ENCODE measurements at places on chromosomes 3 and 15. TPM values are rescaled to one million over a fixed set of nuclear protein-coding genes. Genes with fewer than 3 reads are reported as not detected.

The SOX14 gene
- not detected for total RNA-seq

The HACD3 gene
- 45.0 TPM for total RNA-seq

The CEMIP gene
- total RNA-seq: not detected

The SLC22A13 gene
- 1.1 TPM for total RNA-seq

The SLC28A2 gene
- total RNA-seq: not detected

GRCh38 chr15:77542491-77543001 is 90.2 kb downstream of the LINGO1 start:
- no peak for DNase-seq

DNA sequence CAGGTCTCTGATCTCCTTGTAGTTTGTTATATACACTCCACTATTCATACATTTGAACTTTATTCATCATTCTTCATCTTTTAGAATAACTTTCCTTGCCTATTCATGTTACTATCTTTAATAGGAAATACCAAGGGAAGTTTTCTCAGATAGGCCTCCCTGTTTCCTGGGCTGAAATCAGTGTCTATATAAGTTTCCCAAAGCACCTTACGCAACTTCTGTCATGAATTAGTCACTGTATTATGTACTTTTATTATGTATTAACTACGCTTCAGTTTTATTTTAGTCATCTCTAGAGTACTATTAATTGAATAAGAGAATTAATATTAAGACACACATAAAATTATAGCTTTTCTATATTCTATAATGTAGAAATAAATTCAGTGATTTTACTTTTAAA is 1481.5 kb downstream of the OTOL1 start:
- DNase-seq: no peak

- no peak for DNase-seq
These were observed 2.4 kb downstream of the CPLX3 start for GRCh38 chr15:74828835-74829234.

GRCh38 chr3:4680871-4681300 is 187.7 kb downstream of the ITPR1 start:
- DNase-seq: no peak

DNA sequence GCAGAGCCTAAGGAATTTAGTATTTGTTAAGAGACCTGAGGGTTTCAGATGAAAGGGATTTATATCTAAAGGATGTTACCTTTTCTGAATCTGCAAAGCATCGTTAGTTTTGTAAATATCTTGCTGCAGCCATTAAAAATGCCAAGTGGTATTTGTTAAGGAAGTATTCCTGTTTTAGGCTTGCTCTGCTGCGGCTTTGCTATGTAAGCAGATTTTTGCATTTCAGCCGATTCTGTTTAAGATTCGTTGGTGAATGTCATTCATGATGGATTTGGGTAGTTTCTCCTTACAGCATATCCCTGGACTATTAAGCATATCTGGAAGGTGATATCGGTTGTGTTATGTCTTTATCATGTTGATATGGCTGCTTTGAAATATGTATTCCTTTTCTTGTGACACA is 1.0 kb downstream of the USP8 start:
- no peak for DNase-seq

DNA sequence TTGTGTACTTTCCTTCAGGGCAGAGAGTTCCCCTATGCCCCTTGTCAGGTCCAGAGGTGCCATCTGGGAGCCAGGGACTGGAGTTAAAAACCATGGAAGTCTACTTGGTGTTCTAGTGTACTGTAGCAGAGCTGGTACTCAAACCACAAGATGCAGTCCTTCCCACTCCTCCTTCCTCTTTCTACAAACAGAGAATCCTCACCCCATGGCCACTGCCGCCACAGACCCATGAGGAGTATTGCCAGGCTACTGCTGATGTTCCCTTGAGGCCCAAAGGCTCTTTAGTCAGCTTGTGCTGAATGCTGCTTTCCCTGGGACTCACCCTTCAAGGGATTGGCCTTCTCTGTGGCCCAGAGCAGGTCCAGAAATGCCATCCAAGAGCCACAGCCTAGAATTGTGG is 229.2 kb upstream of the ZPLD1 start:
- no peak for DNase-seq

- DNase-seq: no peak
These were observed 14.8 kb upstream of the PARP14 start for GRCh38 chr3:122665881-122666280.

DNA sequence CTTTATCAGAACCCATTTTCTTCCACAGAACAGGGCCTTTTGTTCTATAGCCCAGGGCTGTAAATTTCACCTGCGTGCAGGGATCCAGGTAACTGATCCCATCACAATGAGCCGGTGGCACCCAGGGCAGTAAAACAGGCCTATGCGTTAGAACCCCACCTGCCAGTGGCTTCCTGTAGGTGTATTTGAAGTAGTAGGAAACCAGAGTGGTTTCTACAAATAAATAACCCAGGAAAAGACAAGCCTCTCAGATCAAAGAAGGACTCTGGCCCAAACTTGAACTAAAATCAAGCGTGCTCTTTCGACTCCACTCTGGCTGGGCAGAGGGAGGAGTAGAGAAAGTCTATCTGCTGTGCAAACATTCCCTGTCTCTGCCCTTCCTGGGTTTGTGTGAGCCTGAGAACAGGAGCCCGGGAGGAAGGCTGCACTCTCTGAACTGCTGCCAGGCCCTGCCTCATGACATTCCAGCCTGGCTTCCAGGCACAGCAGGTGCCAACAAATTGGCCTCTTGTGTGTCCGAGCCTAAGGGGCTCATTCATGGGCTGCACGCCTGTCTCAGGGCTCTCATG is 77.7 kb downstream of the CEMIP start:
- no peak for DNase-seq

GRCh38 chr3:73502609-73503583 is 121.8 kb downstream of the PDZRN3 start:
- no peak for DNase-seq

- no peak for DNase-seq
These were observed 723 bp upstream of the DRD3 start for GRCh38 chr3:114179575-114179974.

- no peak for DNase-seq
These were observed 6.7 kb downstream of the AMIGO3 start for GRCh38 chr3:49712631-49713317.

- DNase-seq: no peak
These were observed 131.0 kb downstream of the PDZRN3 start for GRCh38 chr3:73493543-73494308.

DNA sequence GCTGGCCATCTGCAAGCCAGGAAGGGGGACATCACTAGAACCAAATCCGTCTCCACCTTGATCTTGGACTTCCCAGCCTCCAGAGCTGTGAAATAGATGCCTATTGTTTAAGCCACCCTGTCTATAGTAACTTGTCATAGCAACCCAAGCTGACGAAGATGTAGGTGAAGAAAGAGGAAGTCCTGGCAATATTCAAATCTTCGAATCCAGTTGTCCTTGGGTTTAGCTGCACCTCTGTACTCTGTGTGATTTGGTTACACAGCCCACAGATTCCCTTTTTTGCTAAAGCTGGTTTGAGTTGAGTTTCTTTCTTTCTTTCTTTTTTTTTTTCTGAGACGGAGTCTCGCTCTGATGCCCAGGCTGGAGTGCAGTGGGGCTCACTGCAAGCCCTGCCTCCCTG is 68.0 kb upstream of the XCR1 start:
- DNase-seq: no peak

GRCh38 chr15:83016906-83017305 is 5.5 kb upstream of the C15orf40 start:
- no peak for DNase-seq

DNA sequence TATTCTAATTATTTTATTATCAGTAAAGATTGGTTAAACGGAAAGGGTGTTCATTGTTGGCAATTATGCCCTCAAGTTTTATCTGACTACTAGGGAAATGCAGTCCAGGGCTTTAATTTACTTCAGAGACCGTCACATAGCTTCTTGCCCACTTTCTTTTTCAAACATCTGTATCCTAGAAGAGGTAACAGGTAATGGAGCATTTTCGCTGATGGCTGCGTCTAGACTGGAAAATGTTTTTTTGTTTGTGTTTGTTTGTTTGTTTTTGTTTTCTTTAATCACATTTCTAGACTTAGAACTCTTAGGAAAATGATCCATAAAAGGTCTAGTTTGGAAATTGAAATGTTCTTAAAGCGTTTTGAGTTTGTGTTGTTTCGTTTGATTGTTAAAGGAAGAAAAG is 71.4 kb downstream of the ANXA2 start:
- DNase-seq: no peak

- DNase-seq: no peak
These were observed 38.0 kb upstream of the MRPL3 start for GRCh38 chr3:131540821-131541220.

GRCh38 chr3:185473290-185473815 is 25.5 kb downstream of the TMEM41A start:
- no peak for DNase-seq

- no peak for DNase-seq
These were observed 173.0 kb downstream of the LPP start for GRCh38 chr3:188326968-188327367.

DNA sequence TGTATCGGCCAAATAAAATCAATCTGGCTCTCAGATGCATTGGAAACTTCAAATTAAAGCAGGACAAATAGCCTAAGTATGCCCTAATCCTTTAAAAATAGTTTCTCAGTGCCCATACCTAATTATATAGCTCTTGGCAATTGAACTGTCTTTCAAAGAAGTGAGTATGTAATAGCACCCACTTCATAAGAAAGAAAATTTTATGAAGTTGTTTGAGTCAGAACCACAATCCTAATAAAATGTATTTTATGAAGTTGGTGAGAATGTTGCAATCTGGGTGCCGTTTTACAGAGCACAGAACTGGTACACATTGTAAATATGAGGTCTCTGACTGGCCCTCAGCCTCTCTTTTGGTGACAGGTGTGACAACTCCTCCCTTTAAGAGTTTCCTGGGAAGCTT is 45.4 kb downstream of the EPHB1 start:
- DNase-seq: no peak

- no peak for DNase-seq
These were observed 68.0 kb downstream of the DIPK2A start for GRCh38 chr3:144039661-144040060.

- DNase-seq: no peak
These were observed 463.1 kb downstream of the TBL1XR1 start for GRCh38 chr3:176734146-176734545.

DNA sequence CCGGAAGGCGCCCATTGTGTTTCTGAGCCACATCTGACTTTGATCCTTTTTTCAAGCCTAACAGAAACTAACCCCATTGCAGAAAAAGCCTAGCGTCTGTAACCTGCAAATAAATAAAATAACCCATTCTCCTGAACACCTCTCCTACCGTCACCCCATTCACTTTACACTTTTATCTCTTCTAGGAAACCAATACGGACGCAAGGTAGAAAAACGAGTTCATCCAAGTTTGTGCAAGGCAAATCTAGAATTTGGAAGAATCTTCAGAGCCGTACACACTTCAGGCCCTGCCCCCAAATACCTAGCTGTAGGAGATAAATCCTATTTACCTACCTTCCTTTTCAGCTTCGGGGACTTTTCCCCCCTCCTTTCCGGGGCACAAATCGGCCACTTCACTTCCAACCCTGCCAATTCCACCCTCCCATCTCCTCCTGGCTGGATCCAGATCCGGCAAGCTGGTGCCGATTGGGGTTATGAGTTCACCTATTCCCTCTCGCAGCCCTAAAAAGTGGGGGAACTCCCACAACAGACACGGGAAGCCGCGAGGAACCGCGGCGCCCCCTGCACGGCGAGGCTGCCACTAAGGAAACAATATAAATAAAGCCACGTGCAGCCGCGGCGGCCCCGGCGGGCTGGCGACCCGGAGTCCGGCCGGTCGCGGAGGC is 987 bp downstream of the PRTG start:
- peak; percentile 12 for DNase-seq

DNA sequence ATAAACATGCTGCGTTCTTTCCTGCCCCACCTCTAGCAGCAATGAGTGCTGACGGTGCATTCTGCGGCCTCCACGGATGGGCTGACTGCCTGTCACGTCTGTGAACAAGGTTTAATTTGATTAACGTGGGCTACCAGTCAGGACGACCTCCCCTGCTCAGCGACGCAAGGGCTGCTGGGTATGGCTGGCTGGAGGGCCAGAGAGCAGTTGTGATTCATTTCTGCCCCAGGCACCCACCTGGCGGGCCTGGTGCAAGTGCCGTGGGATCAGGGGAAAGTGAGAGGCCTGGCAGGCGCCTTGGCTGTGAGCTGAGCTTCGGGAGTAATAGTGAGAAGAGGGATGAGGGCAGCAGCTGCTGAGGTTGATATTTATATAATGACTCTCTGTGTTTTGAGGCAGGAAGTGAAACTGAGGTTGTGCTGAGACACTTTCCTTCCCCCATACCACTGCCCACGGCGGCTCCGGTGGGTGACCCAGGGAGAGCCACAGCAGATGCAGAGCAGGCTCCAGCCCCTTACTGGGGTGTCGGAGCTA is 190.4 kb upstream of the BCL6 start:
- DNase-seq: peak; percentile 40

- no peak for DNase-seq
These were observed 79.2 kb downstream of the EFL1 start for GRCh38 chr15:82183121-82184031.

DNA sequence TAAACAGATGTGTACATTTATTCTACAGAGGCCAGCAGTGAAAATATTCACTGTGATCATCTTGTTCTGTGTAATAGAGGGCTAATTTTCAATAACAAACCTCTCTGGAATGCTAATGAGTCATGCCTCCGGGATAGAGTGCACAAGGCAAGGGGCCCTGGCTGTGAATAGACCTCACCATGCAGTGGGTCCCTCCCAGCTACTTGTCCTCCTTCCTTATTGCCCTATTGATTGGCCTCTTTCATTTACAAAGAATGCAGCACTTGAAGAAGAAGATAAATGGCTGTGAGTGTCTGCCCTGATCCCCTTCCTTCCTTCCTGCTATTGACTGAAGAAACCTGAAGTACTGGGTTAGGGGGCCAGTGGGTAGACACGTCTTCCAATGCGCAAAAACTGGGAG is 436.3 kb downstream of the WDR72 start:
- no peak for DNase-seq

Measured in activated naive CD4-positive, alpha-beta T cell treated with anti-CD3 and anti-CD28 coated beads, Interleukin-2, amount 50 U/mL, for 72 hours (primary cell).